ENCODE measurements at places on chromosomes 13 and 19. TPM values are rescaled to one million over a fixed set of nuclear protein-coding genes. Genes with fewer than 3 reads are reported as not detected.

- H3K4me3 ChIP-seq, result no peak overlapping the region
- H3K27me3 ChIP-seq, result no peaks in the 10 kb centered on the region
- peaks cover 3% of the 10 kb centered on the region for H3K4me1 ChIP-seq
Measured at GRCh38 chr19:16882146-16882545, 6.7 kb upstream of the F2RL3 start.

GRCh38 chr13:54750521-54750920, 1721.9 kb downstream of the OLFM4 start:
- H3K27ac ChIP-seq, result no peak overlapping the region
- no peaks in the 10 kb centered on the region for H3K36me3 ChIP-seq

DNA sequence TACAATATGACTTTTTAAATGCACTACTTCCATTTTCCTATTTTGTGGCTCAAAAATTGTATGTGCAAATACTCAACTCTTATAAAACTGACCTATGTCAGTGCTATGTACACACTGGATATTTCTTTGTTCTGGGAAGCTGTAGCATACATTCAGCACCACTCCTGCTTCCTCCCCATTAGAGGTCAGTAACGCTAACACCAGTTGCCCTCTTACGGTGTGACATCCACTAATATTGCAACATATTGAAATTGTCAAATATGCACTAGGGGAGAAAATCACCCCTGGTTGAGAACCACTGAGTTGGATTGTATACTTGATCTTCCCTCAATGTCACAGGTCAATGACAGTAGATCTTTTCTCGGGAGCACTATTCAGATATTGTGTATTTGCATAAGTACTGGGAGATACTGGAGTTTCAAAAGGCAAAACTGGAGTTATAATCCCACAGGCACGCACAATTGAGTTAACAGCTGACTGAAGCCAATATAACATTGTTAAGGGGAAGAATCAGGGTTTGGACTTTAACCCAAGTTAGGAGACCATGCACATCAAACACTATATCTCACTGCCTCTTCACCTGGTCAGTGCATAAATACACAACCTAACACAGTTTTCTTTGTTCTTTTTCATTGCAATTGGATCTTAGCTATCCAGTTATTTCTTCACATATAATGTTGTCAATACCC, 1276.5 kb upstream of the MIR17HG start:
- H3K27me3 ChIP-seq, result no peaks in the 10 kb centered on the region
- H3K27ac ChIP-seq, result no peak overlapping the region
- DNase-seq, result no peak
- H3K4me1 ChIP-seq, result no peaks in the 10 kb centered on the region
- no peak overlapping the region for H3K4me3 ChIP-seq

Gene PRR36
- total RNA-seq, result under 0.01 TPM

Gene IL4I1
- 0.29 TPM for total RNA-seq
